ENCODE measurements at places on chromosomes 12 and 14.

DNA sequence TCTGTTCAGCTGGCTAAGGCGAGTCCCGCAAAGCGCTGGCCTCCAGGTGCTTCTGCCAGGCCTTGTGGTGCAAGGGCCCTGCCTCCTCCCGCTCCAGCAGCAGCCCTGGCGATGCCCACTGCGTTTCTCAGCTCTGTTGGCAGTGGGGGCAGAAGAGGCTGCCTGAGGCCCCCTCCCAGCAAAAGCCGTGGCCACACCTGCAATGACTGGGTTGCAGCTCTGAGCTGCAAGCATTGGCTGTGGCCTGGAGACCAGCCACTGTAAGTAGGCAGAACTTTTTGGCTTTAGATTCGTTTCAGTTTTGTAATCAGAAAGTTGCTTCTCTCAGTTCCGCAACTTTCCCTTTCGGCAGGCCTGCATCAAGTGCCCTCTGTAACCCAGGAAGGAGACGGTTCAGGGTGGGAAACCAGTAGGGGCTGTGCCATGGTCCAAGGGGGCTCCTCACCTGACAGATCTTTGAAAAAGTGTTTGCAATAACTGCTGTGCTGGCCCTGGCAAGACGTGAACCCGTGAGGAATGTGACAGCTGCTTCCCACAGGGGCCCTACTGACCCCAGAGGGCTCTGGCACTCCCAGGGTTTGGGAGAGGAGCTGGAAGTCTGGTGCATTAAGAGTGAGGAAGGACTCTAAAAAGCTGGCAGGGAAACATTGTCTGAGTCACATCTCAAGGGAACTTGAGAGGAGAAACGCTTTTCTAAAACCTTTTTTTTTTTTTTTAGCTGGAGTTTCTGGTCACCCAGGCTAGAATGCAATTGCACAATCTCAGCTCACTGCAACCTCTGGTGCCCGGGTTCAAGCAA, 54.5 kb upstream of the MAX start:
- DNase-seq = peak; percentile 78

DNA sequence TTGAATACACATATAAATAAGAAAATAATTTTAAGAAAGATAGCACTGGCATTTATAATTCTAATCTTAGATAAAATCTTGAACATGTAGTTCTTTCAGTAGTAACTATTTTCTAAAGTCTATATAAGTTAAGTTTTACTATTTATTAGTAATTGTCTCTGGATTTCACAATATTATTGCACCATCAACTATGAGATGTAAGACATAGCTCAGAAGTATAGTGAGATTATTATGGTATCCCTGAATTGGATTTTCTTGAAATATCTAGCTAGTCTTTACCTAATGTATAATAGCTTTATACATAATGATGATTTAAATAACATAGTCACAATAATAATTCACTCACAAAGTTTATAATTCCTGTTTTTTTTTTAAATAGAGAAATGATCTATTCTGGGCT, 6.7 kb downstream of the CLEC12A start:
- DNase-seq = no peak

DNA sequence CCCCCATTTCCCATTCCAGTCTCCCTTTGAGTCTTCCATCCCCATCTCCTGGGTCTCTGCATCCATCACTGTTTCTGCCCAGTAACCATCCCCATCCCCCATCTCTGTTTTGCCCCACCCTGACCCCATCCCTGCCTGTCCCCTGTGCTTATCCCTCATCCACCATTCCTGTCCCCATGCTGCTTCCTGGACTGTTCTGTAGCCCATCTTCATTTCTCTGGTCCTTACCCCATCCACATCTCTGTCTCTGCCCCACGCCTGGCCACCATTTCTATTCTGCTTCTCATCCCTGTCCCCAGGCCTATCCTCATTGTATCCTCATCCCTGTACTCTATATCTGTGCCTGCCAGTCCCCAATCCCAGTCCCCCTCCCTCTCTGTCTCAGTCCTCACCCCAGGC, 4.2 kb downstream of the NXPH4 start:
- no peak for DNase-seq

- DNase-seq = peak; percentile 13
Observed at GRCh38 chr12:29147731-29148595, 1.1 kb upstream of the FAR2 start.

GRCh38 chr12:45215419-45216229, at the start of gene ANO6:
TSS of gene ANO6 (plus strand) at chr12:45216095. CDS start at chr12:45216322, 227 bp downstream.
- peak; percentile 90 for DNase-seq

DNA sequence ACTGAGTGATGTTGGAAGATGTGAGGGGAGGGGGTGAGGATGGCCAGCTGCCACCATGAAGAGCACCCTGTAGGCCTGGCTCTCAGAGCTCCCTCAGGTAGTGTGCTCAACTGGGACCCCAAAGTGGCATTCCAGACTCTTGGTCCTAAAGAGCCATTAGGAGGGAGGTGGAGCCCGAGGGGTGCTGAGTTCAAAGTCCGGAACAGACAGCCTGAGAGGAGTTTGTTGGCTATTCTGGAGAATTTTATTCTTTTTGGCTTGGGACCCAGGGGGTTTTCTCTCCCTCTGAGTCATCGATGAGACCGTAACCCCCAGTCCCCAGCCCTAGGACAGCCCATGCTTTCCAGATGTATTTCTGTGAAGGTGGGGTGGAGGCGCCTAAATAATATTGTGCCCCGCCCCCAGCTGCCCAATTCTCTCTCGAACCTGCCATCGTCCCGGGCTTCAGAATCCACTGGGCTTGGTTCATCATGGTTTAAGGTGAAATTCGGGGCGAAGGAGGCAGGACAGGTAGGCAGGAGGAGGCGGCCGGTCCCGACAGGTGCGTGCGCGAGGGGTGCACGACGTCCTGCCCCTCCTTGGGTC, 690 bp upstream of the RBP5 start:
- no peak for DNase-seq

DNA sequence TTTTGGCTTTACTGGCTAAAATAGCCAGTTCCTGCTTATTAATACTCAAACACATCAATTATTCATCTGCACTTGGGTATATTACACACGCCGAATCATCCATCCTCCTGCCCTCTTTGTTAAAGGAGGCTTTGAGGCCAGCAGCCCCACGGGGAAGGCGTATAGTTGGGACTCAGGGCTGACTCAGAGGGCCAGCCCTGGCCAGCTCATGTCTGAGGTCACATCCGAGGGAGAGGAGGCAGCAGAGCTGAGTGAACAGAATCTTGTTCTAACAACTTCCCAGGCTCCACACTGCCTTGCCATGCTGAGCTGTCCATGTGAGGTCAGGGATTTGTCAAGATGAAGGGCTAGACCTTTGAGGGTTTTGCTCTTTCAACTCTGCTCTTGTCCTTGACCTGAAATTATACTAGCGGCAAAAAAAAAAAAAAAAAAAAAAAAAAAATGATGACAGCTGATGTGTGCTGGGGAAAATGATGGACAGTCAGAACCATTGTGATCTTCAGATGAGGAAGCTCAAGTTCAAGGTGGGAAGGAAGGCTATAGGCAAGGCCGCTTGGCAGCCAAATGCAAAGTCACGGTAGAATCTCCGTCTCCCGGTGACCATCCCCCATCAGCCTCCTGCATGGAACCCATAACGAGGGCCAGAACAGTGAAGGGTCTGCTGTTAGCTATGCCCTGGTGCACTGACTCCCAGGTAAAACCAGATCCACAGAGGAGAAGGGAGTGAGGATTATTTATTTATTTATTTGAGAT, 12.5 kb upstream of the MARK3 start:
- peak; percentile 80 for DNase-seq

- no peak for DNase-seq
Observed at GRCh38 chr14:94795372-94795771, 25.5 kb upstream of the GSC start.

GRCh38 chr14:41758011-41758665, 151.5 kb downstream of the LRFN5 start:
- DNase-seq = no peak

Data from fibroblast of villous mesenchyme (primary cell).